ENCODE measurements at places on chromosomes 5 and 9. TPM values are rescaled to one million over a fixed set of nuclear protein-coding genes. Genes with fewer than 3 reads are reported as not detected.

The NEUROG1 gene
- polyA plus RNA-seq, result not detected

The NIM1K gene
- polyA plus RNA-seq, result 1.3 TPM

The ELOVL7 gene
- 9.0 TPM for polyA plus RNA-seq

The PCDHGC3 gene
- 70.9 TPM for polyA plus RNA-seq

The SMAD5 gene
- 13.3 TPM for polyA plus RNA-seq

The SPATA31C1 gene
- polyA plus RNA-seq, result not detected

The SNCB gene
- polyA plus RNA-seq, result 6.9 TPM

The EHMT1 gene
- polyA plus RNA-seq, result 6.5 TPM

The PCDHA3 gene
- 3.8 TPM for polyA plus RNA-seq

The PCA3 gene
- 3.6 TPM for polyA plus RNA-seq

The TMEM252 gene
- polyA plus RNA-seq, result not detected

The KCNV2 gene
- not detected for polyA plus RNA-seq

The GOLGA1 gene
- polyA plus RNA-seq, result 7.8 TPM

The SURF2 gene
- 15.7 TPM for polyA plus RNA-seq

The SH3TC2 gene
- 0.59 TPM for polyA plus RNA-seq

The BAAT gene
- polyA plus RNA-seq, result 0.71 TPM

The ADGRD2 gene
- polyA plus RNA-seq, result not detected

The FRMPD1 gene
- 7.7 TPM for polyA plus RNA-seq

The GDNF gene
- not detected for polyA plus RNA-seq

The GGTA1 gene
- not detected for polyA plus RNA-seq

The MAP1B gene
- 658 TPM for polyA plus RNA-seq

The PPP3R2 gene
- 0.31 TPM for polyA plus RNA-seq

The PCDHGB3 gene
- polyA plus RNA-seq, result 1.2 TPM
